ENCODE measurements at places on chromosomes 2 and 18.

DNA sequence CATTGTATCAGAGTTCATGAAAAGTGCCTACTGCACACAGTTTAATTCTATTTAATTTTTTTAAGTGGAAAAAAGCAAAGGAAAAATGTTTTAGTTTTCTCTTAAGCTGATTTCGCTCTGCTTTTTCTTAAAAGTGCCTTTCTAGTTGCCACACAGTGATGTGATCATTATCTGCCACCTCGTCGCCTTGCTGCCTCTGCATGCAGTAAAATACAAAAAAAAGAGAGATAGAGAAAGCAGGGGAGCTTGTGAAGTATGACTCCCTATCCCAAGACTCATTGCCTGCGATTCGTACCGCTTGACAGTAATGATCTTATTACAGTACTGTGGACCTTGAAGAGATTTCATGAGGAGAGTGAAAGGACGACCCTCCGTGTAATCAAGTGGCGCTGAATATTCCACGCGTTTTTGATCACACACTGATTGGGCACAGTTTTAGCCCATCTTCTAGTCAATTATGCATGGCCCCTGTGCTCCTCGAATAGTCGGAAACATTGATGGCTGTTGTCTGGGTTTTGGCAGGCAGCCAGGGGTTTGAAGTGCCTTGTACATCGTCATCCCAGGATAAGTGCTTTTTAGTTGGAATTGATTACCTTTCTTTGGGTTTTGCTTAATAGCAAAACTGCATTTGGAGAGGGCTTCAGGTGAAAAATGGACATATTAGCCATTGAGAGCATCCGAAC lies 188.3 kb downstream of the GBX2 start:
- no peak for DNase-seq

DNA sequence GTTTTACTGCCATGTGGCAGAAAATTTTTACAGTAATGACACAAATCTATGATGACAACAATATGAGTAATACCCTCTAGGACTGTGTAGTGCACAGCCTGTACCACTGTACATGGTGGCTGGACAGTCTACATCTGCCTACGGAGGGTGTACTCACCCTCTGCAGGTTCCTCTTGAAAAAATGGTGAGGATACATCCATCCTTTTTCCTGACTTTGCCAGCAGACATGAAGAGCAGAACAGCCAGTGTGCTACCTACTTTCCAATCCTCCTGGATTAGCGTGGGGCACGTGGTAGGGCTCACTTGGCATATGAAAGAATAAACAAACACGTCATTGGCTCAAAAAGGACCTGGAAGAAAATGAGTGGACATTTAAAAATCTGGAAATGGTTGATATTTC lies 62.6 kb downstream of the TRPM8 start:
- DNase-seq, result no peak

DNA sequence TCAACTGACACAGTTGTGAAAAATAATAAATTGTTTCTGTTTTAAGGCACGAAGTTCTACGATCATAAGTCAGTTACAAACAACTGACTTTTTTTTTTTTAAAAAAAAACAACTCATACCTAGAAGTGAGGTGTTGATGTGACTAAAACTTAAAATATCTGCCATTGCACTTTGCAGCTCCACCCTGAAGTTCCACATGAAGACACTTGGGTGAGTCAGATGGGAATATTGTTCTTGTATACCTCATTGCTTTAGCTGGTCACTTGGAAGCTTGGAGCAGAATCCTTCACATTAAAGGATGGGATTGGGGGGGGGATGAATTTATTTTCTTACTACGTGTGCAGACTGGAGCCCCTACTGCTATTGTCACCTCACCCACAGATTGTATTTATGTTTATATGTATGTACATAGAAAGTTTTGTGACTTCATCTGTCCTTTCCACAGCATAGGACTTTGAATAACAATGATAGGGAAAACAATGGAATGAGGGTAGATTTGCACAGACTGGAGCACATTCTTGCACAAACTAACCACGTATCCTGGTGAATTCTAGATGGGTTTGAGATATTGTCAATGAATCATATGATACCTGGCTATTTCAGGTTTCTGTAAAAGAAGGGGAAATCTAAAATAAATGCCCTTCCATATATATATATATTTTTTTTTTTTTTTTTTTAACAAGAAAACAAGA lies 57.9 kb upstream of the ARHGAP15 start:
- DNase-seq, result no peak

- no peak for DNase-seq
Observed at GRCh38 chr2:67214585-67215185, 182.4 kb upstream of the ETAA1 start.

- no peak for DNase-seq
Observed at GRCh38 chr2:12116228-12116750, 369.9 kb downstream of the LPIN1 start.

GRCh38 chr2:126761981-126762878 lies 106.3 kb downstream of the GYPC start:
- DNase-seq, result no peak

- no peak for DNase-seq
Observed at GRCh38 chr2:147439986-147440385, 404.8 kb upstream of the ACVR2A start.

GRCh38 chr18:32764611-32765244 lies 8.1 kb downstream of the KLHL14 start:
- no peak for DNase-seq

GRCh38 chr2:552906-553305 lies 124.3 kb downstream of the TMEM18 start:
- DNase-seq, result no peak
